Central memory CD4-positive, alpha-beta T cell (primary cell): ENCODE measurements at places on chromosomes 3 and 15.

- DNase-seq, result no peak
These were observed 11.1 kb upstream of the TPRG1 start for GRCh38 chr3:189160519-189161309.

- DNase-seq, result peak; percentile 34
These were observed 4.3 kb upstream of the FNDC3B start for GRCh38 chr3:172034786-172035685.

DNA sequence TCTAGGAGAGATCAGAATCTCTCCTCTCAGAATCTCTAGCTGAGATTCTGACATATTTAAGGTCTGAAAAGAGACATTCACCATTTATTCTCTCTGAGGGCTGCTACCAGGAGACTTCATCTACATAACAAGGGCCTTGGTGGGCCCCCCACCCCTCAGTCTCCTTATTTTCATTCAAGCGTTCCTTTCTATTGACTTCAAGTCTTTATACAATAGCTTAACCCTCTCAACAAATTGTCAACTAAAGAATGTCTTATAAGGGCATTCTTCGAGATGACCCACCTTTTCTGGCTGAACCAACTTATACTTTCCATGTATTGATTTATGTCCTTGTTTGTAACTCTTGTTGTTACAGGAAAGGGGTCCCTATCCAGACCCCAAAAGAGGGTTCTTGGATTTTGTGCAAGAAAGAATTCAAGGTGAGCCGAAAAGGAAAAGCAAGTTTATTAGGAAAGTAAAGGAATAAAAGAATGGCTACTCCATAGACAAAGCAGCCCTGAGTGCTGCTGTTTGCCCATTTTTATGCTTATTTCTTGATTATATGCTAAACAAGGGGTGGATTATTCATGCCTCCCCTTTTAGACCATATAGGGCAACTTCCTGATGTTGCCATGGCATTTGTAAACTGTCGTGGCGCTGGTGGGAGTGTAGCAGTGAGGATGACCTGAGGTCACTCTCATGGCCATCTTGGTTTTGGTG is 209.5 kb upstream of the ALCAM start:
- no peak for DNase-seq

DNA sequence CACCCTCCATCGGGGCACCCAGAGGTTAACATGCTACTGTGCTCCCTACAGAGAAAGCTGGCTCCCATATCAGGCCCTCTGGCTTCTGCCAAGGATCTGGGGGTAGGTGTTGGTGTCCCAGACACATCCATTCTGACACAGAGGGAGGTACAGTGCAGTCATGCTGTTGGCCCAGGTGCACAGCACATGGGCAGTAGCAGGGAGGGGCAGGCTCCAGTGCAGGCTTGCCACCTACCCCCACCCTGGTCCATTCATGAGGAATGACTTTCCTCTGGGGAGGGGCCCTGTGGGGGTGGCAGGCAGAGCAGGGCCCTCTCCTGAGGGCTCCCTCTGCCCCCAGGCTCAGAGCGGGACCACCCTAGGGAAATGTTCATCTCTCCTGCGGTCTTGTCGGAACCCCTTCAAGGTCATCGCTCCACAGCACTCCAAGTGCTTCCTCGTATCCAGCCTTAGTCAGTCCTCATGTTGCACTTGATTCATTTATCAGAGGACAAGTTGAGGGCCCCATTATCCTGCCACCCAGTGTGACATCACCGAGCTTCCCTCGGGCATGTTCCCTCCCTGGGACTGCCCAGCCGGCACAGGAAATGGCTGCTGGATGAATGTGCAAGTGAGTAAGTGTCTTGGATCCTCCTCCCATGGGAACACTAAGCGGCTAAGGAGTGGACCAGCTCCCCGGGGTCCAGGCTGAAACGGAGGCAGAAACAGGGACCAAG is 10.0 kb downstream of the DUSP7 start:
- DNase-seq, result no peak

DNA sequence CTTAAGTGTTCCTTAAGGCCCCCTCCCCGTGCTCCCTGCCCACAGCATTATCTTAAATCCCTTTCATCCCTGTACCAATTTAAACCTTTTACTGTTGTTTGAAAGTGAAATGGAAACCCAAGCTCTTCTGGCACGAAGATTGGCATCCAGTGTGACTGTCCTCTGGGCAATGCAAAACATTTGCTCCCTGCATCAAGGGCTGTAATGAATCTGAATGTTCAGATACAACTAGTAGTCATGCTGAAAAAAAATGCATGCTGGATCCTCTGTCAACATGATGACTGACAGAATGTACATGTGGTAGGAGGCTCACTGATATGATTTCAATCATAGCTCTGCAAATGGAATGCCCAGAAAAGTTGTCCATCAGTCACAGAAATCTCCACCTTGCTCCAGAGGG is 8.1 kb upstream of the CDIN1 start:
- DNase-seq, result no peak

GRCh38 chr3:88000853-88001252 is 58.0 kb downstream of the CGGBP1 start:
- DNase-seq, result no peak
